ENCODE measurements at places on chromosomes 4 and X.

DNA sequence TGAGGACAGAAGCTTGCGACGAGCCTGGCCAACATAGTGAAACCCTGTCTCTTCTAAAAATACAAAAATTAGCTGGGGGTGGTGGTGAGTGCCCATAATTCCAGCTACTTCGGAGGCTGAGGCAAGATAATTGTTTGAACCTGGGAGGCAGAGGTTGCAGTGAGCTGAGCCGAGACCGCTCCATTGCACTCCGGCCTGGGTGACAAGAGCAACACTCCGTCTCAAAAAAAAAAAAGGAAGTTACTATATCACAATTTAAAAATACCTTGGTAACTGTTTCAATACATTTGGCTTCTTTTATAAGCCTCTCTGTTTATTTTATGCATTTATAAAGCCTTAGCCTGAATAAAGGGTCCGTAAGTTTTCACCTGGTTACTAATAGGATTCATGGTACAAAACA is 46.6 kb upstream of the CHRNA9 start:
- no peak for DNase-seq

DNA sequence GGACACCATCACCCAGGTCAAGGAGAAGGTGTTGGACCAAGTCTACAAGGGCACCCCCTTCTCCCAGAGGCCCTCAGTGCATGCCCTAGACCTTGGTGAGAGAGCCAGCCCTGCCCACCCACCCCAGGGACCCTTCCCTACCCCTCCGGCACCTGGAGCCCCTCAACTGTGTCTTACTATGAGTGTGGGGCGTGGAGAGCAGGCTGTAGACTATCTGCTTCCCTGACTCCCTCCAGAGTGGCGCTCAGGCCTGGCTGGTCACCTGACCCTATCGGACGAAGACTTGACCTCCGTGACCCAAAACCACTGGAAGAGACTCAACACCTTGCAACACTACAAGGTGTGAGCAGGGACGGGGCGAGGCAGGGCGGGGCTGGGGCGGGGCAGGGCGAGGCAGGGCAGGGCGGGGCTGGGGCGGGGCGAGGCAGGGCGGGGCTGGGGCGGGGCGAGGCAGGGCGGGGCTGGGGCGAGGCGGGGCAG is 4.7 kb upstream of the SRPK3 start:
- DNase-seq = no peak

DNA sequence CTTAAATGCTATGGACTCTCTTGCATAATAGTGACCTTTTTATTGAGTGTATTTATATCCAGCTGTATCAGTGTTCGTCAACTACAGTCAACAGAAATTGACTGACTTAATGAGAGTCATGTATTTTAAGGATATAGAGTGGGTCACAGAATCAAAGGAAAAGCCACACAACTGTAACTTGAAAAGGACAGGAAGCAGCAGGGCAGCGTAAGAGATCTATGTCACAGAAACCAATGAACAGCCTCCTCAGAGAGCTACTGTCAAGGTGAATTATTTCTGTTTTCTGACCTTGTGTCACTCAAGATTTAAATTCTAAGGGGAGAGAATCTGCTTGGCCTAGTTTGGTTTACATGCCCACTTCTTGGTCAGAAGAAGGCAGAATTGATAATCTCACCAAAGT is 94.1 kb upstream of the FRAS1 start:
- no peak for DNase-seq

DNA sequence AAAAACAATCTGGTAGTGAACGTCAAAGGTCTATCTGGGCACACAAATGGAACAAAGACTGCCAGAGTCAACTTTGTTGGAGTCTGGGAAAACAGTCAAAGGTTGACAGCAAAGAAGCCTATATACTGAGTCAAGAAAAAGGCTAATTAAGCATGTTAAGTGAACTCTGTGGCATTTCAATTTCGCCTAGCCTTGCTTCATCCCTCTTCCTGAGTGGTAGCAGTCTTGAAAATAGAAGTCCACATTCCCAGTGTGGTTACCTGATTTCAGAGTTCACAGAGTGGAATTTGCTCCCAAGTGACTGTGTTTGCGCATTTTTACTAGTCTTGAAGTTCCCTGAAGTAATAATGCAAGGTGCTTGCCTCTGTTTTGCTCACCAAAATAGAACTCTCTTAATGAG is 760.0 kb downstream of the FSTL5 start:
- no peak for DNase-seq

- DNase-seq = no peak
These were observed 634.6 kb upstream of the FTHL17 start for GRCh38 chrX:31706466-31706865.

DNA sequence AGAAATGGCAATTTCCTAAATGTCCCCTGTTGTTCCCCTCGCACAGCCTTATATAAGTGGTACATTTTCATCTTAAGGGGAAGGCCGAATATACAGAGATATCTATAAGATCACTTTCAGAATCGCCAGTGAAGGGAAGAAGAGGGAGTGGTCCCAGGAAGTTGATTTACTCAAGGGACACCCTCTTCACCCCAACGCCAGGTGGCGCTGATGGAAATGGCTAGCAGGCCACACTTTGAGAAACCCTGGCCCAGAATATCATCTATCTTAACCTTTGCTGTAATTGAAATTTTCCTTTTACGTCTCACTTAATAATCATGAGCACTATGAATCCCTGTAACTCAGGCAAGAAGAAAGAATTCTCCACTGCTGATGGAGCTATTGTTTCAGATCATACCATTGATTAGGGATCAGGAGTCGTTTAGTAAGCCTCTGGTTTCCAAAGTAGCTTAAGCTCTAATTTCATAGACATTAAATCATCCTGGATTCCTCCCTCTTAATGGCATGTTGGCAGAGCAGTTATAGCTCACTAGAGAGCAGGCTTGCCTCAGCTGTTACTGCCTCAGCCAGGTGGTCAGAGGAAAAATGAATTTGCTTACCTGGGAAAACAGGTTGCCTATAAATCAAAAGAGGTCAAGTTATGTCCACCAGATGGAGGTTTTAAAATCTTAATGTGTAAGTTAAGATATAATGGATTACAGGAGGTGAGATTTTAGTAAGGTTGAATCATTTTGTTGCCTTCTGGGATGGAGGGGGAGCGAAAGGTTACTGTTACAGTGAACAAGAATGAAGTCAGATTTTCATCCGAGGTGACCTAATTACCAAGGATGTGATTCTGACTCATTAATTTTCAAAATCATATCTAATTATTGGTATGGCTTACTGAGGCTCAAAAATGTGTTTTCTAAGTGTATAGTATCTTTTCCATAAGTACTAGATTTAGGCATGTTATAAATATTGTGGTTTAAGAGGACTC is 941.2 kb upstream of the TENM3 start:
- no peak for DNase-seq

- peak; percentile 4 for DNase-seq
These were observed 6.4 kb downstream of the PPEF2 start for GRCh38 chr4:75895744-75896314.

DNA sequence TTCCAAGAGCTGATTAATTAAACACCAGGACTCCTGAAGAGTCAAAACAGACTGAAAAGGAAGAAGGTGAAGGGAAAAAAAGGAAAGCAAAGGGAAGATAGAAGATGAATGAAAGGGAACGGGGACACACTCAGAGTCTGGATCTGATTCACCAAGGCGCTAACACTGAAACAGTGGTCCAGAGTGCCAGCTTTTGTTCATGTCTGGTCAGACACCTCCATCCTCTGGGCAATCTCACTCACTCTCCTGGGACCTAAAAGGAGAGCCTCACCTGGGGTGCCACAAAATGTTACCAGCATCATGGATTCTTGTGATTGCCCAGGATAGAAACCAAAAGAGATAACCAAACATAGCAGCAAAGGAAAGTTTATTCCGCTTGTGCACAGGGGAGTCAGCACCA is 120.3 kb upstream of the AFF2 start:
- DNase-seq = no peak

DNA sequence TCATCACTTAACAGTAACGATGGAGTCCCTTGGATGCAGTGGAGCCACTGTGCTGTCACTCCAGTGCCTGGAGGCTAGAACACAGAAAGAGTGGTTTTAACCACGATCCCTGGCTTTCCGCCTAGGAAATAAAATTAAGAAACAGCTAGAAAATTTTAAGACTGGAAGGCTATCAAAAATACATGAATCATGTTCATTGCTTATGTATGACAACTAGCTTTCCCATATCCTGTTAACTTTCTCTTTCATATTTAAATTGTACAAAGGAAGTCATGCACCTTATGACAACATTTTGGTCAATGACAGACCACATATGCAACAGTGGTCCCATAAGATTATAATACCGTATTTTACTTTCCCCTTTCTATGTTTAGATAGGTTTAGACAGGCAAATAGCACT is 115.1 kb downstream of the GALNTL6 start:
- DNase-seq = no peak

- DNase-seq = no peak
These were observed 138.9 kb downstream of the PTTG2 start for GRCh38 chr4:38099020-38099600.

DNA sequence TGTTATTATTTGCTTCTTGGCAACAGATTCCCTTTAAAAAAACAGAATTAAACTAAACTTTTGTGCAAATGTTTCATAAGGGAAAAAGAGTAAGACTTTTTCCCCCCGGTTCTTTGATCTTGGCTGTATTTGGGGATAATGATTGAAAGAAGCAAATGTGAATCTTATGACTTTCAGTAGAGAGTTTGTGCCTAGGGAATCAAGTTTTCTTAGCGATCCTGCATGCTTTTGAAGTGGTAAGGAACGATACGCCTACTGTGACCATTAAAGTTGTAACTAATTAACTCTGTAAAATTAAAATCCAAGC is 9.0 kb downstream of the ATP10D start:
- DNase-seq = no peak

GRCh38 chr4:15968551-15969300 is 5.8 kb upstream of the FGFBP2 start:
- DNase-seq = no peak

DNA sequence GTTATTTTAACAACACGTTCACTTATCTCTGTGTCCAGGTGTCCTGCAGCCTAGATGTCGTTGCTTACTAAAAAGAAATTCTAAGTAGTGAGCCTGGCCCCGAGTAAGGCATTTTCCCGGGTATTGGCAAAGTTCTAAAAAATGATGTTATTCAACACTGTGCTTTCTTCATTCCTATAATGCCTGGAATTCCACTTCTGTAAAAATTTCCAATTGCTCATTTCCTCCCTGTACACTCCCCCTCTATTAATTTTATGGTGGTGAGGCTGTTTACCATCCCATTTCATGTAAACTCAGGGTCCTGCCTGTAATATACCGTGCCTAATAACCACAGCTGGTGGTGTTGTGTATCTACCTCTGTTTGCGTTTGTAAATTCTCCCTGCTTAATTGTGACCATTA is 14.2 kb downstream of the BST1 start:
- DNase-seq = no peak

GRCh38 chr4:175970724-175971123 is 94.9 kb upstream of the WDR17 start:
- no peak for DNase-seq

DNA sequence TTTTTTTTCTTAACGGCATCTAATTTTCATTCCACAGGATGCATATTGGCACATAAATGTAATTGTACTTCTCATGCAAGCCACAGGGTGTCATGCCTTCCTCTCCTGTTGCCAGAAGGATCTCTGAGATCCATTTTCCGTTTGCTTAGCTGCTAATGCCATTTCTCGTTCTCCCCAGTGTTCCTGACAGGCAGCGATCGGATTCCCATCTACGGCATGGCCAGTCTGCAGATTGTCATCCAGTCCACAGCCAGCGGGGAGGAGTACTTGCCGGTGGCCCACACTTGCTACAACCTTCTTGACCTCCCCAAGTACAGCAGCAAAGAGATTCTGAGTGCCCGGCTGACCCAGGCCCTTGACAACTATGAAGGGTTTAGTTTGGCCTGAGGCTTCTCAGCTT is 8.9 kb upstream of the NAP1L5 start:
- peak; percentile 27 for DNase-seq

All from left renal pelvis (tissue), 4 donors.